ENCODE measurements at places on chromosomes 16 and 17.

DNA sequence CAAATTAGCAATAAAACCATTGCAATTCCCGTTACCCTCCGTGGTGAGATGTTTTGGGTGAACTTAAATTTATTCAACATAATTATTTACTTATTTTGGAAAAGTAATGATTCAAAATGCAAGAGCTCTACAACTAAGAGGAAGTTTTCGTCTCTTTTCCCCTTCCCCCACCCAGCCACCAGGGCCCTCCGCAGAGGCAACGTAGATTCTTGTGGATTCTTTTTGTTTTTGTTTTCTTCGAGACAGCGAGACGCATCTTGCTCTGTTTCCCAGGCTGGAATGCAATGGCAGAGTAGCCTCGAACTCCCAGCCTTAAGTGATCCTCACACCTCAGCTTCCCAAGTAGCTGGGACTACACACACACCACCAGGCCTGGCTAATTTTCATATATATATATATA, 19.2 kb downstream of the CCDC40 start:
- no peak for DNase-seq

- no peak for DNase-seq
Observed at GRCh38 chr17:249236-249993, 68.0 kb upstream of the DOC2B start.

- DNase-seq: peak; percentile 81
Observed at GRCh38 chr17:74354123-74354522, 7.5 kb downstream of the BTBD17 start.

DNA sequence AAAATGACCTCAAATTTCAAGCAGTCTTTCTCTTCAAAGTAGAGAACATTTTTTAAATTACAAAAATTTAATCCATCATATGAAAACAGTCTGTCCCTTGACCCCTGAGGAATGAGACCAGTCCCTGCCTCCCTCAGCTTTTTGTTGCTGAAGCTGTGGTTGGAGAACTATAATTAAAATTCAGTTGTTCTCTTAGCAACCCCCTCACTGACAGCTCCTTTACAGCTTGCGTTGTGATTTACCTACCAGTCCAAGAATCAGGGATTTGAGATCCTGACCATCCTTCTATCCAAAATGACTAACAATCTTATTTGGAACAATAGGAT, 29.8 kb downstream of the LYRM1 start:
- DNase-seq: no peak

- DNase-seq: no peak
Observed at GRCh38 chr17:27455236-27455913, 873 bp upstream of the KSR1 start.

GRCh38 chr17:83065660-83066542, 13.5 kb upstream of the METRNL start:
- no peak for DNase-seq

DNA sequence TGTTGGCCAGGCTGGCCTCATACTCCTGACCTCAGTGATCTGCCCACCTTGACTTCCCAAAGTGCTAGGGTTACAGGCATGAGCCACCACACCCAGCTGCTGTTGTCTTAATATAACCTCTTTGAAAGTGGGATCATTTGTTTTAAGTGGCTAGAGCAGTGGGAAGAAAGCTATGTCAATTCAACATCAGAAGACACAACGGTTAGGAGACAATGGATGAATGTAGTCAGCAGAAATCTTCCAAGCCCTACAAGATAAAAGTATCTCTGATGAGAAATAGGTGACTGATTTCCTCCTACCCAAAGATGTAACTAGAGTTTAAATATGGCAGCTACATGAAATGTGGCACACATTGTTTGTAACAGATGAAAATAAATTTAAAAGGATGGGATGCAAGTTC, 20.0 kb upstream of the TRIM25 start:
- no peak for DNase-seq

GRCh38 chr16:81817789-81818567, 38.9 kb downstream of the PLCG2 start:
- DNase-seq: peak; percentile 79

DNA sequence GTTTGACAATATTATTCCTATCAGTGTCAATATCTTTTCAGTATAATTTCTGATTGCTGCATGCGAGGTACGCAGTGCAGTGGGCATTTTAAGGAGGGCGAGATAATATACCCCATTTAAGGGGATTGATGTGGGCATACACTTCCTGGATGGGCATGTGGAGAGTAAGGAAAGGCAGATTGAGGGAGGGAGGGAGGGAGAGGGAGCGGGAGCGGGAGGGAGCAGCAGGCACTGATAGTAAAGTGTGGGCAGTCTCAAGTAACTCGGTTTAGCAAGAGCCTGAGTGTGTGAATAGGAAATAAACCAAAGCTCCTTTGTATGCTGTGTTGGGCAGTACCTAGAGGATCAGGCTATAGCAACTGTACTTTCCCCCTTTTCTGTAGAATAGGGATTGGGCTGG, 5.1 kb downstream of the BPTF start:
- DNase-seq: no peak

DNA sequence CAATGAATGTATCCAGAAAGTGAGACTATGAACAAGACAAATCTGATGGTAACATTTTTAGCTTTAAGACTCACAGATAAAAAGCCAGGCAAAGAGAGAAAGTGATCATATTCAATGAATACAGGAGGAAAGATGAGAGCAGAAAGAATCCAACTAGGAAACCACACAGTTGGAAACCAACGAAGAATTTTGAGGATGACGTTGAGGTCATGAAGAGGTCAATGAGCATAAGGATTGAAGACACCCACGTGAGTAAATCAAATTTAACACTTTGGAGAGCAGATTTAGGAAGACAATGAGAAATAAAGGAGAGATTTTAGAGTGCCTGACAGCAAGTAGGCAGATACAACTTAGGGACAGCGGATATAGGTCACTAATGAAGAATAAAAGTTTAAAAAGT, 948.1 kb downstream of the KCNJ2 start:
- no peak for DNase-seq

DNA sequence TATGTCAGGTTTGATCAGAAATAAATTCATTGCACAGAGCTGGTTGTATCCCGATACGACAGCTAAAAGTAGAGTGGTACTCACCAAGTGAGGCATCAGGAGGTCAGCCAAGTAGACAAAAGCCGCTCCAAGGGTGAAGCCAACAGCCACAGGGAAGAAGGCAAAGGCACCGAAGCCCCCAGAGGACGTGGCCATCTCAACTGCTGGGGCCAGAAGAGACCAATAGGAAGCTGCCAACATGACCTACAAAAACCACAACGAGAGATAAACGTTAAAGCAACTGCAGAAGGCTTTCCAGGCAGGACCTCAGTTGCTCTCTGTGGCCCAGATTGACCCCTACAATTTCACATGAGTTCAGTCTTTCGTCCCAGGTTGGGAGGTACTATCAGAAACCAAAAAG, 61.0 kb downstream of the SLC39A11 start:
- DNase-seq: no peak

GRCh38 chr16:11020792-11021551, 76.6 kb downstream of the CLEC16A start:
- peak; percentile 4 for DNase-seq

- DNase-seq: no peak
Observed at GRCh38 chr16:57390636-57391295, 13.8 kb upstream of the CCL17 start.

- DNase-seq: no peak
Observed at GRCh38 chr16:49661465-49662187, 194.3 kb downstream of the ZNF423 start.

- no peak for DNase-seq
Observed at GRCh38 chr17:11885051-11885450, 112.2 kb downstream of the ZNF18 start.

DNA sequence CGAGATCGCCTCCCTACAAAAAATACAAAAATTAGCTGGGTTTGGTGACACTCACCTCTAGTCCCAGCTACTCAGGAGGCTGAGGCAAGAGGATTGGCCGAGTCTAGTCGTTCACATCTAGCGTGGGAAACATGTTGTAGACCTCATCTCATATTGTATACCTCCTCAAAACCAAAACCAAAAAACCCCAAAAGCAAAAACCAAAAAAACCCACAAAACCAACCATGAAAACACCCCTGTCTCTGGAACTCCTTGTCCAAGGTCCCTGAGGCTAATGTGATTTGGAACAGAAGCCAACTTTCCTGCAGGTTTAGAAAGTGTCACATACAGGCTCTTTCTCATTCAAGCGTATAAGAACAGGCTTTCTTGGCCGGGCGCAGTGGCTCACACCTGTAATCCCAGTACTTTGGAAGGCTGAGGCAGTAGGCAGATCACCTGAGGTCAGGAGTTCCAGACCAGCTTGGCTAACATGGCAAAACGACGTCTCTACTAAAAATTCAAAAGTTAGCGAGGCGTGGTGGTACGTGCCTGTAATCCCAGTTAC, 29.0 kb downstream of the RAB11FIP3 start:
- DNase-seq: no peak

DNA sequence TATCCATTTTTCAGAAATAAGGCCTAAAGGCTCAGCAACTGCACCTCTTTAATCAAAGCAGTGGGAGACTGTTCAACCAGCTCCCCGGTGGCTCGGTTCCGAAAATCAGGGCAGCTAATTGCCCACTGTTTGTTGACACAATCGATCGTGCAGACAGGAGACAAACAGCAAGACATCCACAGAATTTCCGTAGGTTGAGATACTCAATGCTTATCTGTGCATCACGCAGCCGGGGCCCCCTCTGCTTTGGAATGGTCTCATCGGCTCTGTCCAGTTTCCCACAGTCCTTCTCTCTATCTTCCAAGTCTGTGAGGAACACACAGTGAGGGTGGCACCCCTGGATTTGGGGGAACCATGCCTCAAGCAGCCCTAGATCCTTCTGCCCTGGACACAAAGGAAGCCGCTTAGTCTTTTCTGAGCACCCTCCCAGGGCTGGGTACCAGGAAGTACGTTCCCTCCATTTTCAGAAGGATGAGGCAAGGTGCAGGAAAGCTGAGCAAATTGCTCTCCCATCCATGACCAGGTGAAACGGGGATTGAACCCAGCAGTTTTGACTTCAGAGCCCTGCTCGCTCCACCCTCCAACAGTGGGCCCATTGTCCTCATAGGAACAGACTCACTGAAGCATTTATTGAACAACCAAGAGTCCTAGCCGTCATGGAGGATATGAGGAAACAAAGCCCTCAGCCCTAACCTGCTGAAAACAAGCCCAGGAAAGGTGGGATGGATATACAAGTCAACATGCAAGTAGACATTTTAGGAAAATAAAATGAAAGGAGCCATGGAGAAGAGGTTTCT, 70.7 kb downstream of the C16orf95 start:
- DNase-seq: no peak

DNA sequence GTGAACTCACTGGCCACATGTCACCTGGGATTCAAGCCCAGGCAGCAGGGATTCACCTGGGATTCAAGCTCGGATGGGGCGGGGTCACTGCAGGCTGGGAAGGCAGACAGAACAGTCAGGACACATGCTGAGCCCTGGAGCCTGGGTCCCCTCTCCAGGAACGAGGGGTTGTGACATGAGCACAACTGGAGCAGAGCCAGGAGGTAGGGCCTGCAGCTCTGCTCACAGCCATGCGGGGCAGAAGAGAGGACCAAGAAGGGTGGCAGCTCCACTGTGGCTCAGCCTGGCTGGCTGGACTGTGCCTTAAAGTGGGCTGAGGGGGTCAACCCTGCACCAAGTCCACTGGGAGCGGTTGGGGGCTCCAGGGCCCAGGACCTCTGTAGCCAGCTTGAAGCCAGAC, 150.1 kb downstream of the RAB11FIP4 start:
- peak; percentile 67 for DNase-seq

DNA sequence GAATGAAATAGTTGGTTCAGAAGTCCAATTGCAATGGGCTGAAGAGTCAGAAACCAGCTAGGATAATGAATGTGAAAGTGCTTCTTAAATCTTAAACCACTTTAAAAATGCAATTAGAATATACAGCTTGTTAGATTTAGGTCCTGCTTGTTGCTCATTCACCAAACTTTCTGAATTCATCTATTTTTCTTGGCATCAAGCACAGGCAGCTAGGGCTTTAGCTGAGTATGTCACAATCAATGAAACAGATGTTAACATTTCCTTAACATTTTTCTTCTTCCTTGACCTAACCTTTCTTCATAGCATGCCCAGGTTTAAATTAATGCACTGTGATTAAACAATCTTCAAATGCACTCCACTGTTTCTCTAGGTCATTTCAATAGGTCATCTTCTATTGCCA, 14.4 kb downstream of the KIF2B start:
- no peak for DNase-seq

DNA sequence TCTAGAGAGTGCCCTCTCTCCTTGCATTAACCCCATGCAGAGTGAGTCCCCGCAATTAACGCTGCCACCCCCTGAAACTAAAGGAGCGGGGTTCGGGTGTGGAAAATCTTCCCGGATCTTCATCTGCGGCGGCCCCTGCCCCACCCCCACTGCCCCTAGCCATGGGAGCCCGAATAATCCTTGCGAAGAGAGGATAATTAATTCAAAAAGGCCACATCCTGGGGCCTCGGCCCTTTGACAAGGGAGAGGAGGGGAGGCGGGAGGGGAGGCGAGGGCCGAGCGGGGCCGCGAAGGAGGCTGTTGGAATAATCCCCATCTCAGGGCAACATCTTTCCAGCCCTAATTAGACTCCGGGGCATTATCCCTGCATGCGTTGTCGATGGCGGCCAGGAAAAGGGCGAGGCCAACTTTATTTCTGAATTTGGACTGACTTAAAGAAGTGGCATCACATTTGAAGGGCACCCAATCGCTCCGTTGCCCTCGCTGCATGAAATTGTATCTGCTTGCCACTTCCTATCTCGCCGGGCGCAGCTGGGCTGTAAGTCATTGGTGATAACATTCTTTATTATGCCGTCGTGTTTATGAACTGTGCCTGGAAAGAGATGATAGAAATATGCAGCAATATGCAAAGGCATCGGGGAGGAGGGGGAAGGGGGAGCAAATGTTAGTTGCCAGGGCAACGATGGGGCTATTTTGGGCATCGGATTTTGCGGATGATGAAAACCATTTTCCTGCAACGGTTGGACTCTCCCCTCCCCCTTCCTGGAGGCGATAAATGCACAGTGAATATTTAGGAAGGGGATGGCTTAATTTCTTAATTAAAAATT, 387.1 kb upstream of the TNRC6C start:
- peak; percentile 93 for DNase-seq

DNA sequence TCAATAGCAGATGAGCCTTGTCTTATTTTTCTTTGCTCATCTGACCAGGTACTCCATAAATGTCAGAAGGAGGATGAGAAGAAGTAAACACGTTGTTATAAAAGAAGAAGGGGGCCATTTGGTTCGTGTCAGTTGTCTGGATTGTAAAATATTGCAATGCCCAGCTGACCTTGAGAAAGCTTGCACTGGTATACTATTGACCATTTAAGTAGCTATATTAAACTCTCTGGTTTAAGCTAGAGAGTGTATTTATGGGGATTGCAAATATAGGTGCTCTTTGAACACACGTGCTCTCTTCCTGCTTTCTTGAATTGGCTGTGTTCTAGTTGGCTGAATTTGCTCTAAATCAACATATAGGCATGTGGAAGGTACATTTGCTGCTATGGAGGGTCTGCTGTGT, 26.1 kb upstream of the CMTR2 start:
- DNase-seq: no peak

- DNase-seq: no peak
Observed at GRCh38 chr16:54446639-54447038, 160.1 kb upstream of the IRX3 start.

GRCh38 chr16:10625595-10626357, 45.4 kb upstream of the EMP2 start:
- DNase-seq: peak; percentile 65

GRCh38 chr17:21185061-21185460, 28.9 kb downstream of the TMEM11 start:
- no peak for DNase-seq

- DNase-seq: peak; percentile 71
Observed at GRCh38 chr16:80948886-80949493, 57.7 kb downstream of the CMC2 start.

Data from common myeloid progenitor, CD34-positive (primary cell).